Hepatic stellate cell (primary cell): ENCODE measurements at places on chromosomes 11 and 22.

DNA sequence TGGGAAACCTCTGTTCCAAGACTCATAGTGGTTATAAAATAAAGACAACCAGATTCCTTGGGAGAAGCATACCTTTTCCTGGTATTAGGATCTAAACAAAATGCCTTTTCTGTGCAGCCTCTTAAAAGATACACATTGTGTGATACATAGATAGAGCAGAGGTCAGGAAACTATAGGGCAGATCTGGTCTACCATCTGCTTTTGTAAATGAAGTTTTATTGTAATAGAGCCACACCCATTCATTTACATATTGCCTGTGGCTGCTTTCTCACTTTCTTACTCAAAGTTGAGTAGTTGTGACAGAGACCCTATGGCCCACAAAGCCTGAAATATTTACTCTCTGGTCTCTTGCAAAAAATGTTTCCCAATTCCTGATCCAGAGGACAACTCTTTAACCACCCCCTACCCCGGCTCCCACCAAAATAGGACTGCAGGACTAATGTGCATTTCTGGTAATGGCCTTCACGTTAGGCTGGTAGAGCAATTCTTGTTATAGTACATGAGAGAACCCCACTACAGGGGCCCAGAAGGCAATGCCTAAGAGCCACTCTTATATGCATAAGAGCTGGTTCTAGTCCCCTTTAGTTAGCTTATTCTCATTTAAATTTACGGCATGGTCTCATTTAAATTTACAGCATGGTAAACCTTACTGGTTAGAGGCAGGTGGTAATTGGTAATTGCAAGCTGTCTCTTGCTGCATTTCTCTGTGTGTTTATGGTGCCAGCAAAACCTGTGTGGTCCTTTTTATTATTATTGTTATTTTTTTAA is 76.8 kb upstream of the YWHAH start:
- DNase-seq: no peak

DNA sequence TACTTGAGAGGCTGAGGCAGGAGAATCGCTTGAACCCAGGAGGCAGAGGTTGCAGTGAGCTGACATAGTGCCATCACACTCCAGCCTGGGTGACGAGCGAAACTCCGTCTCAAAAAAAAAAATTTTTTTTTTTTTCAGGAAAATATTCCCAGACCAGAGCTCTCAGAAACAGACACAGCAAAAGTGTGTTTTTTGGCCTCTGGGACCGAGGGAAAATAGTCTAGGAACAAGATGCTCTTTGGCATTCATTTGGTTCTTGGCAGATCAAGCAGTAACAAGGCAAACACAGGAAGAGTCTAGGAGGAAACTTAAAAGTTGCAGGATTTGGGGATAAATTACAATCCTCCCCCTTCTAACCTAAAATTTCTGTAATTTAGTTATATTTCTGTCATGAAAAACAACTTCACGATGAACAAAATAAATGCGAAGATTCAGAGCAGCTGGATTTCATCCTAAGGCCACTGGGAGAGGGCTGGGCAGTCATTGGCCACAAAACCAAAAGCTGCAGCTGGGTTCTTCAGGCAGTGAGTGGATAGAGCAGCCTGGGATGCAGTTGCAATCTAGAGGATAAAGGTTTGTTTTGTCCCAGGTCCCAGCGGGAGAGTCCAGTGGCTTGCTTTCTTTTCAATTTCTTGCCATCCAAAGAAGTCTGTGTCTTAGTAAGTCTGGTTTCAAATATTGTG is 19.7 kb downstream of the ATG16L2 start:
- DNase-seq: no peak

DNA sequence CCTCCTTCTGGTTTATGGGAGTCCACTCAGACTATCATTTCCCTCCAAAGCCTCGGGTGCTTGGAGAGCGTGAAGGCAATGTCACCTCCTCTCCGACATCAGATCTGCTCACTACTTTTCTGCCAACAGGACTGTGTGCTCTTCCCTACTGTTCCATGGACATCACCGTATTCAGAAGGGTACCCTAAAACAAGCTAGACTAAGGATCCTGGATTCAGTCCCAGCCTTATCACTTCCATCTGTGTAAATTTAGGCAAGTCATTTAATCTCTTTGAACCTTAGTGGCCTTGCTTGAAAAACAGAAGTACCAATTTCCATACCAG is 78.2 kb downstream of the KCNC1 start:
- no peak for DNase-seq

DNA sequence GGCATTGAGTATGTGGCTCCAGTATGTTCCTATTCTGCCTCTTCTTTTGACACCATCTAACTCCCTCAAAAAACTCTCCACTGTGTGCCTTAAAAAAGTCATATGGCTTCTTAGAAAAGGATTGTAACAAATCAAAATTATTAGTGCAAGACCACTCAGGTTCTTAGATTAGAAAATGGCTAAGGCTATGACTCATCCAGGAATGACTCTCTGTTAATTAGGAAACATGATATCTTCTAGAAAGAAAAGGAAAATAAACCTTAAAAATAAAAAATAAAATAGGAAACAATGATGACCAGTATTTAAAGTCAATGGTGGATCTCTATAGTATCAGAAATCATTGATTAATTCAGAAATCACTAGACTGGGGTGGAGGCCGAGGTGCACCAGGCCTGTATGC is 21.7 kb downstream of the SLC25A17 start:
- no peak for DNase-seq

DNA sequence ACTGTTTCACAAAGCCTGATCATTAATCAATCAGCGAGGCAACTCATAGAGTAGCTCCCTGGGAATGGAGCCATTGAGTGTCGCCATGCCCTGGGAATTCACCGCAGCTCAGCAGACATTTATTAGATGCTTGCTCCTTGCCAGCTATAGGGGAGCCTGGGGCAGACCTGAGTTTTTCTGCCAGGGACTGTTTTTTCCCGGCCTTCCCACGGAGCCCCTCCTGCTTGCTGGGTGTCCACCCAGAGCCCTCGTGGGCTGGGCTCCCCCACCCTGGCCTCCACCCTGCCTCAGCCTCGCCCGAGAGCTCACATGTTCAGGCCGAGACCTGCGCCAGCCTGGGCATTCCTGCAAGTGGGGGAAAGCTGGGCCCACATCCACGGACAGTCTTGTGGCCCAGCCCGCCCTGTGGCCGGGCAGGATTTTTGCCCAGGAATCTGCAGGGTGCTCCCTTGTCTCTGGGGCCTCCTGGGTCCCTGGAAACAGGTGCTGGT is 64.9 kb downstream of the SMIM38 start:
- DNase-seq: no peak
